Amniotic stem cell (primary cell): ENCODE measurements at places on chromosomes 7 and 10.
A peak's percentile ranks its signal among the peaks of the same experiment; 100 is the strongest.

DNA sequence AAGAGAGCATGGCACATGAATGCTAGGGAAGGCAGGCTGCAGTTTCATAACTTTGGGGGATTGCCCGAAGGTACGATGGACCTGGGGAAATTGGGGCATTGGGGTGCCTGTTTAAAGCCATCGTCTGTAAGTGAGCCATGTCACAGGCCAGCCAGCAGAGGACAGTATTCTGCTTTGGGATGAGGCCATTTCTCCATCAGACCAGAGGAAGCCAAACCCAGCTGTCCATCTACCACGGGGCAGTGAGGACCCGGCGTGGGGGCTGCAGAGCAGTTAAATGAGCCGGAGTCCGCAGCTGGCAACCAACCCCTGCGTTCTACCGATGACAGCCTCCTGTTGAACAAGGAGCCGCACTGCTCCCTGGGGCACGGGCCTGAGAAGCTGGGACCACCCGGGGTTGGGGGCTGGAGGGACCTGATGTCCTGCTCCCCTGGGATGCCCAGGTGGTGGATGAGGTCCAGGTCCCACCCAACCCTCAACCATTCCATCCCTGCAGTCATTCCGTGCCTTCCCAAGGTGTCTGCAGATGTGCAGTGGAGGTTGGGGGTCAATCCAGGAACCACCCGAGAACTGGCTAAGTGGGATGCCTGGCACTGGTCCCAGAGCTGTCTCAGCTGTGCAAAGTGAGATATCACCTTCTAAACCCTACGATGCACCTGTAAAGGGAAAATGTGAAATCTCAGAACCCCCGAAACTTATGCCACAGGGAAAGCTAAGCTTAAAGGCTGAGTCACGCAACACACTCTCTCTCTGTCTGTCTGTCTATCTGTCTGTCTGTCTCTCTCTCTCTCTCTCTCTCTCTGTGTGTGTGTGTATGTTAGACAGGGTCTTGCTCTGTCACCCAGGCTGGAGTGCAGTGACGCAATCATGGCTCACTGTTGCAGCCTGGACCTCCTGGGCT is 12.1 kb upstream of the RHBDD2 start:
- peak; percentile 27 for DNase-seq

DNA sequence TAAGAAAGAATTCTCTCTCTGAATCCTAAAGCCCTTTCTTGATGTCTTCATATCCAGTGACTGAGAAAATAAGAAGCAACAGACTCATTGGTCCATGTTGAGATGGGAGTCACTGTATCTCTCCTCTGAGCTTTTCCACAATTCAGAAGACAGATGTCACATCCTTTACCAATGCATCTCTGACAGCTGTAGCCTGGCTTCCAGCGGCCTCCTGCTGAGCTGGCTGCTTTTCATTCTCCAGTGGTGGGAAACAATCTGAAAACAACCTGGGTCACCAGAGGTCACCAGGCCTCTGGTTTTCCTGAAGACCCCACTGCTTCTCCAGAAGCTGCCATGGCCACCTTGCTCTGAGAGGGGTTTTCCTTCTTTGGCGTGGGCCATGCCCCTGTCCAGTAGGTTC is 18.3 kb upstream of the RPA3 start:
- DNase-seq = no peak

DNA sequence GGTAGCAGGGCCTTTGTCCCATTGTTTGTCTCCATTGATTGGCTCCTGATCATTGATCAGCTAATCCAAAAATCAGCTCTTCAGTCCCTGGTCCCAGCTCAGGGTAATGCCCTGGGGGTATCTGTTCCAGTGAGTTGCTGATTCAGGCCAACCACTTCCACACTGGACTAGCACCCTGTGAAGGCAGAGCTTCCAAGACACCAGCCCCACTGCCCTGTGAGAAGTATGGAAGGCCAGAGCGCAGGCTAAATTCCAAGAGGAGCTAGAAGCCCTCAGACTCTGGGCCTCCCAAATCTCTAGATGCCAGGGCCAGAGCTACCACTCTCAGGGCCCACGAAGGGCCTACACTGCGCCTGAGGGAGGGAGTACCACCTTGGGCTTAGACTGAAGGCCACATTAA is 10.4 kb downstream of the TMEM72 start:
- no peak for DNase-seq

- DNase-seq = no peak
These were observed at the start of gene BHLHA15 for GRCh38 chr7:98211221-98211675. BHLHA15 (plus strand) TSS chr7:98211439; CDS start chr7:98212310, 871 bp downstream.

DNA sequence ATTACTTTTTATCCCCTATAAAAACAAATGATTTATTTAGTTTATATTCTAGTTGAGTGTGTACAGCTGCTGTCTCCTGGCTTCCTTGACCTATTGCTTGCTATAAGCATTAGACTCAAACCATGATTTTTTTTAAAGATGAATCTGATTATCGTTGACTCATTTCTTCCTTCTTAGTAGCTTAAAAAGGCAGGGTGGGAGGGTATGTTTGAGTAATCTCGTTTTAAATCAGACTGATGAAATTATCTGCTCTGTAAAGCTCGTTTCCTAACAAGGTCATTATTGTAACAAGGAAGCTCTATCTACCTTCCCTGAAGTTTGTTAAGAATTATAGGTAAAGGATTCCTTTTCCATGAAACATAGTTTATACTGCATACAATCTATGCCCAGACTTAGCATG is 276.3 kb upstream of the KCND2 start:
- DNase-seq = no peak

GRCh38 chr10:100401631-100402328 is 54.7 kb downstream of the SCD start:
- DNase-seq = no peak

GRCh38 chr7:57218196-57218716 is 86.0 kb upstream of the ZNF479 start:
- no peak for DNase-seq
